H9 (cell line): ENCODE measurements at places on chromosomes 4 and X. TPM values are rescaled to one million over a fixed set of nuclear protein-coding genes. Genes with fewer than 3 reads are reported as not detected.

DNA sequence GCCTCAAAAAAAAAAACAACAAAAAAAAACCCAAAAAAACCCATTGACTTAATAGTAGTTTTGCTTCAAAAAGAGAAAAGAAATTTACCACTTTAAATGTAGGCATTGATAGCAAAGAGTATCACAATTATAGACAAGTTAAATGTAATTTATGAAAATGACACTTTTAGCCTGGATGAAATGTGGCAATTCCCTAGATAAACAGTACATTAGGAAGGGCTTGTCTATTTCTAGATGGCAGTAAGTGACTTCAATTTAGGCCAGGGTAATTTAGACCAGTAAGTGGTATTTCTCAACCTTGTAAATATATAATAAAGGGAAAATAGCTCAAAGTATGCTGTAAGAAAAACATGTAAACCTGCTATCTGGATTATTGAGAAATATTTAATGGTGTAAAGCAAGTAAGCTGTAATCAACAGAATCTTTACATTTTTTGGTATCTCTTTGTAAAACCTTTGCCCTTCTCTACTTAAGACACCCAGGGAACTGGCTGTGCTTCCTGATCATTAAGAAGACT, 103.7 kb upstream of the RAPGEF2 start:
- no peak for DNase-seq
- no peaks in the 10 kb centered on the region for H3K27me3 ChIP-seq
- H3K4me1 ChIP-seq, result no peaks in the 10 kb centered on the region
- no peak overlapping the region for H3K4me3 ChIP-seq
- H3K27ac ChIP-seq, result no peak overlapping the region

DNA sequence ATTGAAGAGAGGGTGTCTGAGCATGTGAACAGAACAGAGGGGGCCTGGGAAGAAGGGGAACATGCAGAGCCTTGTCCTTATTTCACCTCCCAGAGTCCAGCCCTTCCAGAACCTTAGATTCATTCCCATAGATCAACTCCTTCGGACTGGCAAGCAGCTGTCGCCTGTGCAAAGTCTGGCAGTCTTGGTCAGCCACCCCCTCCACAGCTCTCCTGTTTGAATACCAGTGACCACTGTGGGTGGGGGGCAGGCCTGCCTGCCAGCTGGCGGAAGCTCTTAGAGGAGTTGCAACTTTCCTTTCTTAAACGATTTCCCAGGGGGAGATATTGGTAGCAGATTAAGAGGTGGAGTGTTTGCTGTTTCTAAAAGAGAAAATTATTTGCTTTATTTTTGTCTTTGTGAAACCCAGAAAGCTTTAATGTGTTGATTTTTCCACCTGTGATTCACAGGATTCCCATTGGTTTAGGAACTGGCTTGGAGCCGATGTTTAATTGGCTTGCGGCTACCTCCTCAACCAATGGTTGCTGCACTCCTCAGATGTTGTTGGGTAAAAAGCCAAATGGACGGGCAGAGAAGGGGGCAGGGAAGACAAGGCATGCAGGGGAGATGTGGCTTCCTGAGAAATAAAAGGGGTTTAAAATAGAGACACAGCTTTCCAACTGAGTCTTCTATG, 62.2 kb upstream of the PRPS1 start:
- H3K36me3 ChIP-seq, result no peaks in the 10 kb centered on the region
- H3K4me1 ChIP-seq, result peaks cover 30% of the 10 kb centered on the region
- DNase-seq, result peak; percentile 86
- H3K27ac ChIP-seq, result no peak overlapping the region
- H3K4me3 ChIP-seq, result peak overlapping the region; percentile 50; the same call in 1 of the 3 replicates
- no peaks in the 10 kb centered on the region for H3K27me3 ChIP-seq

GRCh38 chr4:148078061-148078460, 346.2 kb downstream of the ARHGAP10 start:
- no peaks in the 10 kb centered on the region for H3K27me3 ChIP-seq
- no peak for DNase-seq
- peaks cover 19% of the 10 kb centered on the region for H3K36me3 ChIP-seq
- no peak overlapping the region for H3K27ac ChIP-seq

GRCh38 chr4:70192895-70193294, 2.6 kb upstream of the ODAM start:
- no peaks in the 10 kb centered on the region for H3K4me1 ChIP-seq
- H3K27ac ChIP-seq, result no peak overlapping the region
- DNase-seq, result no peak
- H3K36me3 ChIP-seq, result no peaks in the 10 kb centered on the region
- H3K4me3 ChIP-seq, result no peak overlapping the region

- H3K27ac ChIP-seq, result no peak overlapping the region
- H3K27me3 ChIP-seq, result no peaks in the 10 kb centered on the region
- H3K36me3 ChIP-seq, result no peaks in the 10 kb centered on the region
- DNase-seq, result no peak
- H3K4me3 ChIP-seq, result no peak overlapping the region
Observed at GRCh38 chr4:153933915-153934687, 145.2 kb upstream of the SFRP2 start.

GRCh38 chr4:16116019-16116418, 32.2 kb upstream of the PROM1 start:
- no peaks in the 10 kb centered on the region for H3K4me1 ChIP-seq
- no peak overlapping the region for H3K27ac ChIP-seq
- DNase-seq, result peak; percentile 21
- no peaks in the 10 kb centered on the region for H3K36me3 ChIP-seq

DNA sequence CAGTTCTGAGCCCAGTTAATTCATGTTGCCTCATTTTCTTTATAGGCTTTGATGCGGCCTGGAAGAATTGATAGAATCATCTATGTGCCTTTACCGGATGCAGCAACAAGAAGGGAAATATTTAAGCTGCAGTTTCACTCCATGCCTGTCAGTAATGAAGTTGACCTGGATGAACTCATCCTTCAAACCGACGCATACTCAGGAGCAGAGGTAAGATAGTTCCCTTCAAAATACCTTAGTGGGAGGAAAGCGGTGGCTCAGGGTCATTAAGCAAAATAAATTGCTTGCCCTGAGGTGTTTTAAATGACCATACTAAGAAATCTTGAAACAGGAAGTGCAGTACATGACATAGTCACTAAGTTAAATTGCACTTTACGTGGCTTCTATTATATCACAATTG, 140.6 kb upstream of the SPRY1 start:
- no peak for DNase-seq
- H3K4me3 ChIP-seq, result no peak overlapping the region
- no peaks in the 10 kb centered on the region for H3K27me3 ChIP-seq
- no peak overlapping the region for H3K27ac ChIP-seq

DNA sequence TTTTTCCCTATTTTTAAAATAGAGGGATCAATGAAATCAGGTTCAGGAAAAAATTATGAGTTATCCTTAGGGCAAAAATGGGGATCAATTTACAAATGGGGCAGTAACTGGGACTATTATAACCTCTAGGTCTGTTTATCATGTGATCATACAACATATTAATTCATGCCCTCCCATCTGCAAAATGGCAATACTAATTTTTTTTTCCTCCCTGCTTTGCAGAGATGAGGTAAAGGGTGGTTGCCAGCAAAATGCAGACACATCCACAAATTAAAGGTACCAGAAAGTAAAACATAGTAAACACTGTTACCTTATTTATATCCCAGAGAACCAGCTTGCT, 467 bp downstream of the HSD17B11 start:
- no peak overlapping the region for H3K27ac ChIP-seq
- H3K36me3 ChIP-seq, result peaks cover 5% of the 10 kb centered on the region
- DNase-seq, result no peak
- no peaks in the 10 kb centered on the region for H3K27me3 ChIP-seq
- peak overlapping the region; percentile 81 for H3K4me3 ChIP-seq

The IL3RA gene
- 0.24 TPM in 1 of 2 replicates, not detected in the other for total RNA-seq

GRCh38 chr4:184514121-184514988, 40.0 kb upstream of the IRF2 start:
- peaks cover 12% of the 10 kb centered on the region; the same call in 1 of the 2 replicates for H3K36me3 ChIP-seq
- H3K4me3 ChIP-seq, result no peak overlapping the region
- no peaks in the 10 kb centered on the region; the same call in 1 of the 2 replicates for H3K27me3 ChIP-seq
- no peak overlapping the region for H3K27ac ChIP-seq
- H3K4me1 ChIP-seq, result no peaks in the 10 kb centered on the region; the same call in 1 of the 2 replicates

The EXOC1L gene
- not detected in 2 replicates for total RNA-seq

The GYPA gene
- total RNA-seq, result not detected in 2 replicates

DNA sequence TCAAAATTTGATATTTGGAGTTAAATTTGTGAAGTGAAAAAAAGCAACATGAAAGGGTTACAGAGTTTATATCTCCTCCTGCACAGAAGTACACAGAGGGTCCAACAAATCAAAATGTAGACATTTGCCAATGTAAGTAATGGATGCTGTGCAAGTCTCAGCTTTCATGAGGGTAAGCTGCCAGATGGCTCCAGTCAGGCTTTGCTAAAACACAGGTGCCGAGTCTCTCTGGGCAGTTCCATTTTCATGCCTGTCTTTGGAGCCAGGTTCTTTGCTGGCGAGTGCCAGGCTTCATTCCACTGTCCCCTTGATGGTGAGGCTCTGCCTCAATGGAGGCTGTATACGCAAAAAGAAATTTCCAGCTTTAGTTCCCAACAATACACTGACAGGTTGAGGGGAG, 27.9 kb downstream of the SLC4A4 start:
- no peak for DNase-seq
- no peaks in the 10 kb centered on the region for H3K4me1 ChIP-seq
- no peaks in the 10 kb centered on the region for H3K27me3 ChIP-seq
- H3K27ac ChIP-seq, result no peak overlapping the region

DNA sequence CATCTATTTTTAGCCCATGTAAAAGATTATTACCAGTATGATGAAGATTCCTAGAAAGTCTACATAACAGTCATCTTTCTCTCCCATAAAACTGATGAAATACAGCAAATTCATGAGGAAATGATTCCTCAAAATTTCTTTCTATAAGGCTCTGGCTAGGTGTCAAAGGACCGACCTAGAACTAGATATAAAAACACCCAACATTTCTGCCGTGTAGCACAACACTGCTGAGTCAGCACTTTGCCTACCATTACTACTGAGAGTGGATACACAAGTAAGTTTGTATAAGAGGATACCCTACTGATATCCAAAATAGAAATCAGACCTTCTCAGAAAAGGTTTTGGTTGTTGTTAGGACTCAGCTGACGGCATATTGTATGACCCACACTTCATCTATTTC, 24.7 kb downstream of the TMEM47 start:
- DNase-seq, result no peak
- no peak overlapping the region for H3K27ac ChIP-seq
- H3K36me3 ChIP-seq, result peaks cover 16% of the 10 kb centered on the region
- no peaks in the 10 kb centered on the region for H3K27me3 ChIP-seq

GRCh38 chr4:88216395-88216794, 58.0 kb upstream of the ABCG2 start:
- H3K27ac ChIP-seq, result no peak overlapping the region
- no peak for DNase-seq
- H3K27me3 ChIP-seq, result no peaks in the 10 kb centered on the region
- no peaks in the 10 kb centered on the region for H3K4me1 ChIP-seq

The SLITRK2 gene
- 0.09 and 0.11 TPM in 2 replicates for total RNA-seq

DNA sequence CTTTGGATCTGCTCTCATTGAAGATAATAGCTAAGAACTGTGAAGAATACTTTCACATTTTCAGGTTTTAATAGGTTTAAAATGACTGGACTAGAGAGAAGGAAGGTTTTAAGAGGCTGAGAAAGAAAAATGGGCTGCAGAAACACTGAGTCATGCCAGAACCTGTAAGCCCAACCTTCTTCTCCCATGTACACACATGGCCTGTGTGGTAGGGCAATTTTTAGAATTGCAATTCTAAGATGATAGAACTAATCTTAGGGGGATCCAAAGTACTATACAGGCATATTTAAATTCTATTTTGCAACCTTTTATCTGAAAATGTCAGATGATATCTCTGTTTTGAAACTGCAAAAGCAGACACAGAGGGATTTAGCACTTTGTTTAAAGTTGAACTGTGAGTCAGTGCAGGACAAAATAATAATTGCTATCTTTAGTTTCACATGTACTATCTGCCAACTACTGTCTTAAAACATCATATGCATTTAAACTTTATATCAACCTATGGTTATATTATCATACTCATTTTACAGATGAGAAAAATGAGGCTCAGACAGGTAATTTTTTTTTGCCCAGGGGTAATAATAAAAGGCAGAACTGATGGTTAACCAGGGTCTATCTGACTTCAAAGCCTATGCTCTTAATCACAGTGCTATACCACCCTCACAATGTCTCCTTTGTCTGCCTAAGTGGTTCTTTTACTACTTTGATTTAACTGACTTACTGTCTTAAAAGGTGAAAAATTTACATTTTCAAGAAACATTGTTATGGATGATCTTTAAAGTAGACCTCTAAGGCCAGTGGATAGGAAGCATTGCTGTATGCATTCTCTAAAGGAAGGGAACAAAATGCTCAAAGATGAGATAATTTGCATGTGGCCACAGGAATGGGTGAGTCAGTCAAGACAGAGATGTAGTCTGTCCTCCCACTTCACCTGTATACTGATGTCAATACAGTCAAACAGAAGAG, 4.3 kb downstream of the TMPRSS11E start:
- 0 out of 2 replicates have a peak, but pooled peaks cover 2% of the 10 kb centered on the region for H3K27me3 ChIP-seq
- H3K36me3 ChIP-seq, result no peaks in the 10 kb centered on the region
- no peak overlapping the region for H3K27ac ChIP-seq
- peaks cover 15% of the 10 kb centered on the region; the same call in 1 of the 2 replicates for H3K4me1 ChIP-seq
- peak; percentile 47 for DNase-seq

The DCHS2 gene
- 0.57 and 0.70 TPM in 2 replicates for total RNA-seq

DNA sequence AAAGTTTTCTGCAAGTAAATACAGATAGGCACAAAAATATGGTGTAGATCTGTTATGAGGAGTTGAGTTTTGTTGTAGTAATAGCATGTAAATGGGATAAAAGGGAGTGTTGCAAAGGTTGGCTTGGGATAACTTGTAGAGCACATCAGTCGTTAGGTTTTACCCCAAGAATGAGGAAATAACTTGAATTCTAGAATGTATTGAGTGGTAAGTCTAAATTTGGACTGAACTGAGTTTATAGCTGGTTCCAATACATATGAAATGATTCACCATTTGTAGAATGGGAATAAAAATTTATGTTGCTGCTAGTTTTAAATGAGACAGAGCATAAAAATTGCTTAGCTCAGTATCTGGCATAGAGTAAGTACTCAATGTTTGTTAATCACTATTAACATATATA, 719.2 kb downstream of the FSTL5 start:
- H3K27me3 ChIP-seq, result no peaks in the 10 kb centered on the region
- DNase-seq, result no peak
- H3K4me1 ChIP-seq, result no peaks in the 10 kb centered on the region; the same call in 1 of the 2 replicates

The CLTRN gene
- total RNA-seq, result 1.7 and 1.8 TPM in 2 replicates

GRCh38 chrX:1535241-1536041, 1.5 kb downstream of the P2RY8 start:
- no peaks in the 10 kb centered on the region for H3K36me3 ChIP-seq
- no peak overlapping the region for H3K27ac ChIP-seq
- no peaks in the 10 kb centered on the region for H3K27me3 ChIP-seq
- DNase-seq, result no peak

The SLC9B1 gene
- total RNA-seq, result 0.59 and 2.0 TPM in 2 replicates
